Fibroblast of skin of scalp (primary cell): ENCODE measurements at places on chromosomes 7 and 10.

- DNase-seq: no peak
Observed at GRCh38 chr7:119026391-119026790, 801.9 kb downstream of the ANKRD7 start.

DNA sequence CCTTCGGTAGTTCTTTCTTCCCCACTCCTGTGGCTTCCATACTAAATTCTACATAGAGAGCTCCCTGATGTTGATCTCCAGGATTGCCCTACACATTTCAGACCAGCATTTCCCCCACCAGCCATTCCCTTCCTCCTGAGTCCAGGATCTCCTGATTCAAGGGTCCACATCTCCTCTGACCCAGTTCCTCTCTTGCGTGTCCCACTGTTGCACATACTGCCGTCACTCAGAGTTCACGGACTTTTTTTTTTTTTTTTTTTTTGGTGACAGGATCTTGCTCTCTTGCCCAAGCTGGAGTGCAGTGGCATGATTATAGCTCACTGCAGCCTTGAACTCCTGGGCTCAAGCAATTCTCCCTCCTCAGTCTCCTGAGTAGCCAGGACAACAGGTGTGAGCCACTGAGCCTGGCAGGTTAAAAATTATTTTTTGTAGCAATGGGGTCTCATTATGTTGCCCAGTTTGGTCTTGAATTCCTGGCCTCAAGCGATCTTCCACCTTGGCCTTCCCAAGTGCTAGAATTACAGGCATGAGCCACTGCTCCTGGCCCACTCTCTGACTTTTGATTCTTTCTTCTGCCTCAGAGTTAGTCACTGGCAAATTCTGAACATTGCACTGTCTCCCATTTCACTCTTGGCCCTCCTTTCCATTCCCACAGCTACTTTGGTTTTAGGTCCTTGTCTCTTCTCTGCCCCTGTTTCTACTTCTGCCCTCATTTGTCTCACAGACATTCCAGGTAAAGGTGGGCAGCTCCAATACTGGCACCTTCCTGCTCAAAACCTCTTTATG is 29.6 kb upstream of the ZRANB1 start:
- no peak for DNase-seq

GRCh38 chr10:104601166-104601565 is 39.9 kb upstream of the SORCS3 start:
- DNase-seq: no peak

GRCh38 chr10:71396084-71396710 is 523 bp upstream of the CDH23 start:
- peak; percentile 12 for DNase-seq

GRCh38 chr10:78787125-78787524 is 281.6 kb upstream of the ZMIZ1 start:
- no peak for DNase-seq

DNA sequence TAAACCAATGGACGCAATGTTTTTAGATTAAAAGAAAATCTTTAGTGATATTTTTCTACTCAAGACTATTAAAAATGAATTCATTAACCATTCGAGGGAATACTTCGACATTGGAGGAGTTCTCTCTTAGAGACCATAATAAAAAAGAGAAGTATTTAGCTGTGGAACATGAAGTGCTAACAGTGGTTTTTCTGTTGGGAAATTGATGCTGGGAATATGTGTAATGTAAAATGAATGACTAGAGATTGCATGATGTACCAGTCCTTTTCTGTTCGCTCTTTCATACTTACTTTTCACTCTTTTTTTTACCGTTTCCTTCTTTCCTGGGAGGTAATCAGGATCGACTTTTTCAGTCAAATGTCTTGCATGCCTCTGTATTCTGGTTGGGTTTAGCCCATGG is 41.3 kb downstream of the ST7 start:
- DNase-seq: no peak
